ENCODE measurements at places on chromosomes 1 and 21. TPM values are rescaled to one million over a fixed set of nuclear protein-coding genes. Genes with fewer than 3 reads are reported as not detected.

Gene REN
- 0.28 TPM for total RNA-seq

Gene CFHR2
- total RNA-seq = not detected

Gene TFF3
- total RNA-seq = not detected

Gene MLLT11
- total RNA-seq = 3.1 TPM

Gene FAM167B
- 0.83 TPM for total RNA-seq

Gene IL12RB2
- total RNA-seq = not detected

Gene C1orf21
- 43.5 TPM for total RNA-seq

Gene CDC42BPA
- 70.4 TPM for total RNA-seq

Gene OR2T3
- total RNA-seq = not detected

Gene PCBP3
- total RNA-seq = 1.6 TPM

Gene BARHL2
- not detected for total RNA-seq

Gene ADAMTS5
- total RNA-seq = 24.4 TPM

Gene AMY1C
- not detected for total RNA-seq

Gene NFASC
- total RNA-seq = 32.7 TPM

Gene PROK1
- 0.14 TPM for total RNA-seq

Gene PDIK1L
- total RNA-seq = 3.1 TPM

Gene GOLT1A
- not detected for total RNA-seq

Gene CALML6
- 0.28 TPM for total RNA-seq

Gene AIM2
- total RNA-seq = not detected

Gene TRPM2
- under 0.01 TPM for total RNA-seq

Gene EVI5
- total RNA-seq = 75.9 TPM

Gene EPHA10
- total RNA-seq = not detected

Gene PGLYRP3
- total RNA-seq = not detected

Gene SAMSN1
- not detected for total RNA-seq

Gene DPYD
- 85.5 TPM for total RNA-seq

Gene CLCA4
- total RNA-seq = not detected

Gene DNM3
- 0.46 TPM for total RNA-seq

Data from smooth muscle cell of bladder (primary cell).